ENCODE measurements at places on chromosomes 4 and X.

DNA sequence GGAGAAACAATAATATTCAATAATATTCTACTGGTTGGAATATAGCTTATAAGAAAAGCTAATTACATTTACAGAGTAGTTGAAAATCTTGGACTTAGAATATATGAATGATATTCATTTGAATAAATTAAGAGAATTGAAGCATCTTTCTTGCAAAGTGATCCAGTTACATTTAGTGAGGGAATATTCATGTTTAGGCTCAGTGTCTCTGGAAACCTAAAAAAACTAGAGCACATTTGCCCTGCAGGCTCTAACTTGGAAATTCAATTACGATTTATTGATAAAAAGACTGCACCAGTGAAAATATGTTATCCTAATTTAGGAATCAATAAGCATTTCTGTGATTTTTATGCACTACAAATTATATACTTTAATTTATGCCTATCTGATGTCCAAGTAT is 58.3 kb upstream of the RAP1GDS1 start:
- DNase-seq = no peak

- DNase-seq = no peak
These were observed 128.4 kb upstream of the TMEM164 start for GRCh38 chrX:109874548-109874947.

DNA sequence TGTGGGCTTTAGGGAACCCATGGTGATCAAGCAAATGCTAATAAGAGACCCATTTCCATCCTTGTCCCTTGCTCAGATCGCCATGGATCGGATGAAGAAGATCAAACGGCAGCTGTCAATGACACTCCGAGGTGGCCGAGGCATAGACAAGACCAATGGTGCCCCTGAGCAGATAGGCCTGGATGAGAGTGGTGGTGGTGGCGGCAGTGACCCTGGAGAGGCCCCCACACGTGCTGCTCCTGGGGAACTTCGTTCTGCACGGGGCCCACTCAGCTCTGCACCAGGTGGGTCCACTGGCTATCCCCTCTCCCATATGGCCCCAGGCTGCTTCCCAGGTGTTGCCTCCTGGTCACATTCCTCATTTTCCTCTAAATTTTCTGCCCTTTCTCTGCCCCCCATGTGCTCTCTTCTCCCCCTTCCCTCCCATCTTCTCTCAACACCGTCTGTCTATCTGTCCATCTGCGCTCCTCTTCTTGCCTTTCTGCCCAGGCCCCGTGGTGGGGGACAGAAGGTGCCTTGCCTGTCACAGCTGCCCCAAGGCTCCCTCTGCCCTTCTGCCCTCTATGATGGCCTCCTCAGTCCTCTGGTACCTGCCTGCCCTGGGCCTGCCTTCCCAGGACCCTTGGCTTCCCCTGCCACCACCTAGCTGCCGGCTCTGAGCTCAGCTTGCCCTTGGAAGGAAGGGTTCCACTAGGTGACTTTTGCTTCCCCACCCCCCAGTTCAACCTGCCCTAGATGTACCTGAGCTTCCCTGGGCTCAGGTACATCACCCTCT is 5.2 kb downstream of the CDK16 start:
- DNase-seq = no peak

DNA sequence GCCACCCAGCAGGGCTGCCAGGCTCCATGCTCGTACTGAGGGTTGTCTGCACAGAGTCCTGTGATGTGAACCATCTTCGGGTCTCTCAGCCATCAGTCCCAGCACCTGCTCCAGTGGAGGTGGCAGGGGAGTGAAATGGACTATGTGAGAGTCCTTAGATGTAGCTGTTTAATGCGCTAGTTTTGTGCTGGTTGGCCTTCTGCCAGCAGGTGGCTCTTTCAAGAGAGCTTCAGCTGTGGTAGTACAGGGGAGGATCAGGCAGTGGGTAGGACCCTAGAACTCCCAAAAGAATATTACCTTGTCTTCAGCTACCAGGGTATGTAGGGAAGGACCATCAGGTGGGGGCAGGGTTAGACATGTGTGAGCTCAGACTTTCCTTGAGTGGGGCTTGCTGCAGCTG is 1066.0 kb downstream of the GLUD2 start:
- DNase-seq = no peak

- DNase-seq = no peak
These were observed 358.4 kb downstream of the ARHGAP24 start for GRCh38 chr4:85833302-85833701.

- DNase-seq = no peak
These were observed 93.1 kb upstream of the TEX13D start for GRCh38 chrX:124239324-124239723.

GRCh38 chr4:52290466-52290865 is 239.4 kb downstream of the SPATA18 start:
- DNase-seq = no peak

DNA sequence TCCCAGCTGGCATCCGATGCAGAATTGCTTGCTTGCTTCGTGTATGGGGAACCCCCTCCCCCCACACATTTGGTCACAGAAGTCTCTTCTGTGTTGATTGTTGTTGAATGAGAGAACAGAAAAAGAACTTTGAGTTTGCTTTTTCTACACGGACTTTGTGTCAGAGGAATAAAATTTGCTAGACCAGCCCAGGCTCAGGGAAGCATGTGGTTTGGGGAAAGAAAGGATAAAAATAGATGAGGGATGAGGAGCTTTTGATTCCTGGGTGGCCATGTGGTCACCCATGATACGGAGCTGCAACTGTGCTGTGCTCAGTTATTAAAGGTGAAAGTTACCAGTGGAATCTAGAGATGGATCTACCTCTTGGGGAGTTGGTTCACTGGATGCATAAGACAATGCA is 34.2 kb upstream of the ESX1 start:
- no peak for DNase-seq

DNA sequence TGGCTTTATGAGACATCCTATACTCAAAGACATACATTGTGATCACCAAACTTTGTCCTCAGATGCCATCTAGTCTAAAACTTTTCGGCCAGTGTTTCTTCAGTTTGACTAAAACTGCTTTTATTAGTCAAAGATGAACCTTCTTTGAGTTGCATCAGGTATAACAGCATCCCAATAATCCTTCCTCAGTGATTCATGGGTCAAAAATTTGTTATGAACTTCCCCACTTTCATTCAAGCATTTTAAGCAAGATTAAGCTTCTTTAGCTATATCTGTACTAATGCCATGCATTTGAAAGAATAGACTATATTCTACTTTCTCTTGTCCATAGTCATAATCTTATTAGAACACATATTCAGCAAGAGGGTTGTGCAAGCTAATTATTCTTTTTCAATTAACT is 1070.4 kb upstream of the ADGRL3 start:
- no peak for DNase-seq

GRCh38 chr4:2849267-2850152 is 5.9 kb downstream of the ADD1 start:
- DNase-seq = no peak

- DNase-seq = no peak
These were observed 136.1 kb upstream of the WDFY3 start for GRCh38 chr4:85102606-85103005.

DNA sequence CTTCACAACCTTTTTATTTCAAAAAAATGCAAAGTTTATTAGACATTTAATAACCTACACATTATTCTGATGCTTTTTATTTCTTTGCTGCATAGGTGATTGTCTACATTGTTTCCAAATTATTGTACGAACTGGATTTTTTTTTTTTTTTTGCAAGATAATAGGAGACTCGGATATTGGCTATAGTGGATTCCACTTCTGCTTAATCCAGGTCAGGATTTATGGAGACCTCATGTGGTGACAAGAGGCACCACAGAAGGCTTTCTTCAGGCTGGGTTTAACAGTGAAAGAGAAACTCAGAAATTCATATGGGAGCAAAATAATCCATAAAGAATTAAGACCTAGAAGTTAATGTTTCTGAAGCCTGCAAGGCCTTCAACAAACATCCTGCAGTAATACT is 2.4 kb upstream of the SLIT2 start:
- DNase-seq = no peak

DNA sequence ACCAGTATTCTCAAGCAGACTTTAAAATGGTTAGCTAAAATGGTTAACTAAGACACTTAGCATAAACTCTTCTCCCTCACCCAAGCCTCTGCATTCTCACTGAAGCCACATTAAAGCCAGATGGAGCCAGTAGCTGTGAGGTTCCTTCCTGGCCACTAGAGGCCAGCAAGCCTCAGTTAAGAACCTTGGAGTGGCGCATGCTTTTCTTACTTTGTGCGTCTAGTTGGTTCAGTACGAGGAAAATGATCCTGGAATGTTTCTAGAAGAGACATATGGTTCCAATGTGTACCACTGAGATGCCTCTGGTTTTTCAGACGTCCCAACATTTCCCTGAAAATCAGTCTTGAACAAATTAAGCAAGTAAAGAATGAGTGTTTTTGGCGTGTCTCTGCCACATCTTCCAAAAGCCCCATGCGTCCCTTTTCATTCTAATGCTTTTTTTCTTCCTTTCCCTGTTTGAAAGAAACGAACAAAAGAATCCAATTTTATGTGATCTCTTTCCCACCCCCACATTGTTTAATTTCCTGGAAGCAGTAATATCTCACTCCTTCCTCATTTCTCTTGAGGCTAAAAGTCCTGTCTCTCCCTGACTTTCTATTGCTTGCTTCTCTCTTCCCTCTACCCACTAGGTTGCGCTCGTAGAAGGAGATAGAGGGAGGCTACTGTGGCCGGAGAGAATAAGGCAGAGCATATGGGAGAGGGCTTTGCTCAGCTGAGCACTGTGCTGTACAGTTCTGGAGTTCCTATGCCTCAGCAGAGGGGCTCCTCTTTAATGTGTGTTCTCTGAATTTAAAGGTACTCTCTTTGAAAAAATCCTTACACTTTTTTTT is 82.9 kb upstream of the TAB3 start:
- DNase-seq = peak; percentile 10

- DNase-seq = no peak
These were observed 17.8 kb downstream of the SMARCAD1 start for GRCh38 chr4:94225449-94225848.

DNA sequence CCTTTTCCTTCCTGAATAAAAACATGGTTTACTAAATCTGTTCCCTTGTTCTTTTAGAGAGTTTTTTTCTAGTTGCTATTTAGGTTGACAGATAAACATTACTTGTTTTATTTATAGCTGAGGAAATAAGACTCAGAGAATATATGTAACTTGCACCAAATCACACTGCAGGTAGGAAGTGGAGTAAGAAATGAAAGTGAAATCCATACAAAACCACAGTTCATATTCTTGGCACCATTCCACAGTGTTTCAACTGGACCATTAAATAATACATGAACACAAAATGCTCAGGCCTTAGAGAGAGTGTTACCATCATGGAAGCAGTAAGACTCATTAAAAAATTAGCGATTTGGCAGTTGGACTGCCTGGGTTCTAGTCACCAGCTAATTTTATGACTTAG is 326.9 kb upstream of the SLIT2 start:
- DNase-seq = no peak

DNA sequence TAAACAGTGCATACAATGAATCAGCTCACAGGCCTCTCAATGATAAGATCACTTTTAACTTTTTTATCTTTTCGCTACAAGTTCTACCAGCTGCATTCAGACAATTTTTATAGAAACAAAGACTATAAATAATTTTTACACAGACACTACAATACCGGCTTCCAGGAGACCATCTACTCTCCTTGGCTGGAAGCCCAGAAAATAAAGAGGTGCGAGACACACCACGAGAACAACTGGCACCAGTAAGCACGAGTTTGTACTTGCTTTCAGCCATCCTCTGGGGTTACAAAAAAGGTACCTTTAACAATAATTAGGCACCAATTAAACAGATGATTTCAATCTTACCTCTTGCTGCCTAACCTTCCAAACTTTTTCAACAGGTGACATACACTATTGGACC is 11.2 kb upstream of the PRDX4 start:
- no peak for DNase-seq

DNA sequence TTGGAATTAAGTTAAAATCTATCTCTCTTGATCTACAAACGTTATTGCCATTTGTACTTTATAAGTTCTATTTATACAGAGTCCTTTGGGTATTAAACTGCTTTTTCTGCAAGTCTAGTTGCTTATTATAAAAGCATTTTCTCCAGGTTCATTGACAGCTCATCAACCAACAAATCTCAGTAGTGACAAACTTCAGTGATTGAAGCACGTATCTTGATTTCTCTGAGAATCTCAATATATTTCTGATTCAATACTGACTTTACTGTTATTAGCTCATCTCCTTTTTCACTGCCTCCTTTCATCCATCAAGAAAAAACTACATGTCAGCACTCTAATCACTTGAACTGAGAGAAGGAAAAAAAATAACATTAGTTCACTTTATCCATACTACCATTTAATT is 630.2 kb downstream of the ARAP2 start:
- no peak for DNase-seq

- no peak for DNase-seq
These were observed 31.2 kb upstream of the NSUN7 start for GRCh38 chr4:40718586-40718985.

DNA sequence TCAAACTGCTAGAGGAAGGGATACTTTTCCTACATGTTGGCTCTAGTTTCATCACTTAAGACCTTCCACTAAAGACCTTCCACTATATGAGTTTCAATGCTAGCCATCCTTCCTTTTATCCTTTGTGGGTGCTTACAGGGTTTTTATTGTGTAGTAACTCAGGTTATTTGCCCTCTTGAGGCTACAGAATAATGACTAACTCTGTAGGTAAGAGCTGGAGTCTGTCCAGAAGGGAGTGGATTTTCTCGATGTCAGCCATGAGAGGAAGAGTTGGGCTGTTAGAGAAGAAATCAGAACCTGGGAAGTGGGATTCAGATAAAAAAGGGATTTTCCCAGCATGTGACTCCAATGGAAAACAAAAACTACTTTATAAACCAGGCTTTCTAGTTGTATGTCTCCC is 27.5 kb upstream of the HERC5 start:
- no peak for DNase-seq

DNA sequence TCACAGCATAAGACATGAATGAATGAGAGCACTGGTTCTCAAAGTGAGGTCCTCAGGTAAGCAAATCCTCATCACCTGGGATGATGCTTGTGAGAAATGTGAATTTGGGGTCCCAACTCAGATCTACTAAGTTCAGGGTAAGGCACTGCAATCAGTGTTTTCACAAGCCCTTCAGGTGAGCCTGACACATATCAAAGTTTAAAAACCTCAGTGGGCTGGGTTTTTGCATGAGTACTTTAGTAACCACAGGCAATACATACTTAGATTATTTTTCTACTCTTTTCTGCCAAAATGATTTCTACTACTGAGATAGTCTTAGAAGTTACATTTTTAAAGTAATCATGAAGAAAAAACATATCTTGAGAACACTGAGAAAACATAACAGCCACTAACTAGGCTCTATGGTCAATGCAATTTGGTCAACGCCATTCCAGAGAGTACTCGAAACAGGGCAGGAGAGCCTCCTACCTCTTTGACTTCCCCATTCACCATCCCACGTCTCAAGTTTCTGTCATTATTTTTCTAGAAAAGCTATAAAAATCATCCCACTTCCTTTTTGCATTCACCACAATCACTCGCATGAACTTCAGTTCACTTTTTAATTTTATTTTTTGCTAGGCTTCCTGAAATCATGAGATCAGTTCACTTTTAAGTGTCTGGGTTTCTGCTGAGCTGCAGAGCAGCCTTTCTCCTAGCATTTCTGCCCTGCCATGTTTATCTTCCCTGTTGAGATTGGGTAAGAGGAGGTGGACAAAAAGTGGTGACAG is 73.8 kb downstream of the MFAP3L start:
- no peak for DNase-seq

Data from CD4-positive, CD25-positive, alpha-beta regulatory T cell (primary cell).